ENCODE measurements at places on chromosomes 1 and 21.

- DNase-seq: no peak
Measured at GRCh38 chr1:98045211-98045766, 124.5 kb upstream of the DPYD start.

DNA sequence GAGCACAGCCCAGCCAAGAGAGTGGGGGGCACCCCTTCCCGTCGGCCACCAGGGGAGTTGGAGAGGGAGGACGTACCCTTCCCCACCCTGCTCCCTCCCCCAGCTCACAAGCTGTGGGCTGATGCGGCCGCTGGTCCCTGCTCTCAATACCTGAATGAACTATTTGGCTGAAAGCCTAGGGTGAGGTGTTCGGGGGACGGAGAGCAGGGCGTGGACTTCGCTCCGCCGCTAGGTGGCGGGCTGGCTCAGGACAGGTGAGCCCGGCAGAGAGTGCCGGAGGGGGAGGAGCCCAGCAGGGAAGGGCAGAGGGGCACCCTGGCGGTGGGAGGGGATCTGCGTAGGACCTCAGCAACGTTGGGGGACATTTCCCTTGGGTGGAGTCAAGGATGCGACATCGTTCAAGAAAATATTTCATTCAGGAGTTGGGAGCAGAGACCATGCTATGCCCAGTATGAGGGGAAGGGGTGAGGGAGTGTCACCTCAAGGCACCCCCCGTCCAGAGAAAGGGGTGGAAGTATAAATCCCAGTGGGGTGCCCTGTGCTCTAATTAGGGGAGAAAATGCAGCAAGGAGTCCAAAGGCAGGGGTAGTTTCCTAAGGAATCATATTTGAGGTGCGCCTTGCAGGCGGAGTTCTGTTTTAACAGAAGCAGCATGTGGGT is 12.0 kb upstream of the RHBG start:
- peak; percentile 70 for DNase-seq

DNA sequence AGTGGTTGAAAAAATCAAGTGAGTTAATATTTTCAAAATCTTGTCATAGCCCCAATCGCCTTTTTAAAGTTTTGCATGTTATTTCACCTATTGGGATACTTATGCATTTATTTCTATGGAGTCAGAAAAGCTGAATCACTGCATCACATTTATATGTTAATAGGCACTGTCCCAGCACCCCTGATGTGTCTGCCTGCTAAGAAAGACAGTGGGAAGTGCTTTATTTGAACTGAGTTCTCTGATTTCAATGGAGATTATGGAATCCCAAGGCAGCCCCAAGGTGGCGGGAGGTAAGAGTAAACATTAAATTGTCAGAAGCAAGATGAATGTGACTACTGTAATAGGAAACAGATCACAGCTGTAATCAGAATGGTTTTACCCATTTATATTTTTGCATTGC is 2225.7 kb downstream of the NCAM2 start:
- DNase-seq: no peak

- peak; percentile 51 for DNase-seq
Measured at GRCh38 chr21:45302082-45303061, 14.7 kb upstream of the POFUT2 start.

- peak; percentile 12 for DNase-seq
Measured at GRCh38 chr1:91997607-91998195, 32.1 kb upstream of the EPHX4 start.

- DNase-seq: peak; percentile 86
Measured at GRCh38 chr1:23168445-23169194, at the start of gene LUZP1. LUZP1 (minus strand) TSS chr1:23168856.

DNA sequence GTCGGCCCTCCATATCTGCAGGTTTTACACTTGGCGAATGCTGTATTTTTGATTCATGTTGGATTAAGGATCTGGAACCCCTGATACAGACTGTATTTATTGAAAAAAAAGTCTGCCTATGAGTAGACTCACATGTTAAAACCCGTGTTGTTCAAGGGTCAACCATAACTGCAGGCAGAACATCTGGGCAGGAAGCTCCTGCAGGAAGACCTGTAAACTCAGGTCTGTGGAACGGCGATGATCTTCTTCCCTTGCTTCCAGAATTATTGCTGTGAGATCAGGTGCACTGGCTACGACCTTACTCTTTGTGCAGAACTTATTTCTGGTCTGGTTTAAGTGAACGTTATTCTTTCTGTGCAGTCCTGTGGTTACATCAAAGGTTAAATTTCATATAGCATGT is 96.6 kb downstream of the DISC1 start:
- DNase-seq: no peak

DNA sequence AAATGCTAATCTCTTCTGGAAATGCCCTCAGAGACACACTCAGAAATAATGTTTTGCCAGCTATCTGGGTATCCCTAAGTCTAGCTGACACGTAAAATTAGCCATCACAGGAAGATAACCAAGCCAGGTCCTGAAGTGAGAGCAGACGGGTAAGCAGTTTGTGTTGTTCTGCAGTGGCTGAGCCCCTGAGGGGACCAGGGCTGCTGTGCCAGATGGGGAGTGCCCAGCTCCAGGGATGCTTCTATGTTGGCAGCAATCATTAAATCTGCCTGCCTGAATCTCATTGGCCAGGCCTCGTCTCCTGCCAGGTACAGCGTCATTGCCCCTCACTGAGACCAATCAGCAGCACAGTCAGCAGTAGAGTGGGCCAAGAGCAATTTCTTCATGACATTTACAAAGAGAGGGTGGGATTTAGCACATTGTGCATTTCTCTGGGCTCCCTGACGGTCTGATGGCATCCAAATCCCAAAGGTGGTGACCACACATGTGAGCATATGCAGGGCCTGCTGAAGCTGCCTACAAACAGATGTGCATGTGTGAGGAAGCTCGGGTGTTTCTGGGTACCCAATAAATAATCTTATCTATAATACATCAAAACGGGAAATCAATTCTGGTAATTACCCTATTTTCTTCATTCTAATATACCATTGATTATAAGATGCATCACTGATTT is 58.7 kb upstream of the LRRN2 start:
- DNase-seq: no peak

GRCh38 chr1:160097151-160097910 is 1.1 kb downstream of the IGSF8 start:
- DNase-seq: peak; percentile 39

- DNase-seq: no peak
Measured at GRCh38 chr21:45336870-45337269, 49.2 kb upstream of the POFUT2 start.

- DNase-seq: no peak
Measured at GRCh38 chr1:117644696-117645311, 39.0 kb downstream of the TENT5C start.

DNA sequence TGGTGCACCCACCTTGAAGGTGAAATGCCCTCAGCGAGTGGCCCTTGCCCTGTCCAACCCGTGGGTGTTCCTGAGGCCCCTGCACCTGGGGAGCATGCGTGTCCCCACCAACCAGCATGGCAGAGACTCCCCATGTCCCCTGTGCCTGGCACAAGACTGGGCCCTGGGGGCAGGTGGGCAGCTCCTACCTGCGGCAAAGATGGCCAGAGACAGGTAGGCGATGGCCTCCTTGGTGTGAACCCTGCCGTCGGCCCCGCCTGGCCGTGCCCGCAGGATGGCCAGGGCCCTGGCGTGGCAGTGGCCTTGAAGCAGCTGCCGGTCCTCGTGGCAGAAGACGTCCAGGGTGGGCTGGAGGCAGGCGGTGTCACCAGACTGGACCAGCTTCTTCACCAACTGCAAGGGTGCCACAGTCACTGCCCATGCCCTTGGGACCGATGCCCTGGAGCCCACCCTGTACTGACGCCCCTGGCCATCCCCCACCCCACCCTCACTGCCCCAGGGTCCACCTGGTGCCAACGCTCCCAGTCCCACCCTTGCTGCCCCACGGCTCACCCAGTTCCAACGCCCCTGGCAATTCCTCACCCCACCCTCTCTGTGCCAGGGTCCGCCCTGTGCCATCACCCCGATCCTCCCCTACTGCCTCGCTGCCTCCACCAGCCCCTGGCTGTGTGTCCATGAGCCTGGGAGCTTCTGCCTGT is 15.7 kb downstream of the TTC34 start:
- DNase-seq: no peak

GRCh38 chr1:175877939-175878737 is 134.7 kb upstream of the TNR start:
- DNase-seq: no peak

DNA sequence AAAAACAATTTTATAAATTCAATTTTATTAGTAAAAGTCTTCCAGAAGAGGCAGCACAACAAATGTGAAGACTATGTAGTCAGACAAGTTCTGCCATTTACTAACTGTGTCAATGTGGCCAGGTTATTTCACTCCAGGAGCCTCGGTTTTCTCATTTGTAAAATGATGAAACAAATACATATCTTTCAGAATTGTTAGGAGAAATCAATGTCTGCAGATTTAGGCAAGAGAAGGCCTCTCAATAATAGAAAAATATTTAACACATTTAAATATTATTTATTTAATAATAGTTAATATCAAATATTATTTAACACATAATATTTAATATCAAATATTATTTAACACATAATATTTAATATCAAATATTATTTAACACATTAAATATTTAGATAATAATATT is 75.6 kb upstream of the PTGFR start:
- DNase-seq: no peak

DNA sequence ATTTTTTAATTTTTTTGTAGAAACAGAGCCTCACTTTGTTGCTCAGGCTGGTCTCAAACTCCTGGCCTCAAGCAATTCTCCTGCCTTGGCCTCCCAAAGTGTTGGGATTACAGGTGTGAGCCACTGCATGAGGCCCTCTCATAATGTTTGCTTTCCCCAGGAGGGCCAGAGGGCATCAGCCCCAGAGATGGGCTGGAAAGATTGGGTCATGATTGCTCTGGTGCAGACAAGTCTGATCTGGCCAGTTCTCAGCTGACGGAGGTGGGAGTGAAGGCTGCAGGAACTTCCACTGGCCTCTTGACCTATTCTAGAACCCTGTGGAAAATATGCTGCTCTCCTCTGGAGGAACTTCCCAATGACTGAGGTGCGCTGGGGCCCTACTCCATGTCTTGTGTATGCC is 43.4 kb upstream of the RD3 start:
- DNase-seq: no peak

DNA sequence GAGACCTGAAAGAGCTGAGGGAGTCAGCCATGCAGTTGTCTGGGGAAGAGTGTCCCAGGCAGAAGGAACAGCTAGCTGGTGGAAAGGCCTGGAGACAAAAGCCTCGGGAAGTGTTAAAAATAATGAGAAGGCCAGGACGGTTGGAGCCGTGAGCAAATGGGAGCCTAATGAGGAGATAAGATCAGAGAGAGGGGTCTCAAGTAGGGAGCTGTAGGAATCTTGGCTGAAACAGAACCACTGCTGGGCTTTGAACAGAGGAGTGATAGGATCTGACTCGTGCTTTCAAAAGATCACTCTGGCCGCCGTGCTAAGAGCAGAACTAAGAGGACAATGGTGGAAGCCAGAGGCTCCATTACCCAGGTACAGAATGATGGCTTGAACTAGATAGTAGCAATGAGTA is 1.9 kb upstream of the FOXJ3 start:
- no peak for DNase-seq

GRCh38 chr21:39444421-39445180 is 977 bp downstream of the LCA5L start:
- no peak for DNase-seq

DNA sequence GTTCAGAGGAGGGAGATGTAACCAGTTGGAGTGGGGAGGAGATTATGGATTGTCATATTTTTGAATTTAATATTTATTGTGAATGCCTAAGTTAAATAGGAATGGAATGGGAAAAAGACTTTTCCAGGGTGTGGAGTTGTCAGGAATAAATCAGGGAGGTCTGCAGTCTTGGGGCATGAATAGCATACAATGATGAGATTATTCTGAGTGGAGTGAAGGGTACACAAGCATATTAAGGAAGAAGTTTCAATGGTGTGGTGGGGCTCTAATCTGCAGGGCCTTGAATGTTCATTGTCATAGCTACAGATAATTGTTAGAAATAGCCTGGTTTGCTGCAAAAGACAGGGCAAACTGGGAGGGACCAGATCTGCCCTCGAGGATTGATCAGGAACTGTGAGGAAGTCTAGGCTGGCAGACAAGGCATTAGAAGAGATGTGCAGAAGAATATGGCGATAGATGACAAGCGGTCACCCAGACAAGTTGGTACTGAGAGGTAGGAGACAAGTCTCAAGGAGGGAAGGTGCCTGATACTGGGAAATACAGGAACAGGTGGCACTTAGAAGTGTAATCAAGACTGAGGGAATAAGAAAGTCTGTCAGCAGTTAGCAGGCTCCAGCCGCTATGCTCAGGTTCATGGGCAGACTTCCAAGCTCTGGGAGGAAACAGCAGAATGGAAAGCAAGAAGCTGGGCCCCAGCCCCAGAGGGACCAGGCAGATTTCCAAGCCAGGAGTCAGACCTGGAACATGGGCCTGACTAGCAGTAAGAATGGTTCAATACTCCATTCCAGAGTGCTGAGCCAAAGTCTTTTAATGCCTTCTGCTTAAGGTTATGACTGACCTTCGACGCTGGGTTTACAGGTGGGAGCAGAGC is 20.9 kb upstream of the RGL1 start:
- DNase-seq: no peak

GRCh38 chr1:22236900-22237299 is 94.0 kb upstream of the WNT4 start:
- DNase-seq: no peak

DNA sequence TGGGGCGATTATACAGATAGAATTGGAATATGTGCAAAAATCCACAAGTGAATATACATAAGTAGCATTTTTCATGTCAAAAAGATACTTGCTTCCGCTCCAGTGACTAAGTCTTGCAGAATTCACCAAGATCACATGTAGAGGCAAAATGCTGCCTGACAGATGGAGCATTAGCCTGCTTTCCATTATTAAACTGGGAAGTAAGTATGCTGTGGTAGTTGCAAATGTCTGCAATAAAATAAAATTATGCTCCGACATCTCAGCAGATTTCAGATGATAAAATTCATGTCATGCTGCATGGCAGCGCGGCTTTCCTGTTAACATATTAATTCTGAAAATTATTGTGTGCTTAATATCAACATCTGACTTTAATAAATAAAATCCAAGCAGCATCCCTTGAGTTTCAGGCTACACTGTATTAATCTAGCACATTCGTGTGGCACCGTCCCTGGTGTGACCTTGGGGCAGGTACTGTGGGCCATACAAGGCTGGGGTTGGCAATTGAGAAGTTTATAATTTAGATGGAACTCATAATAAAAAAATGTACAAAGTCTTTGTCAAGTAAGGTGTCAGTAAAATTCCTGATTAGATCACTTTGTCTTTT is 366.4 kb upstream of the ZP4 start:
- no peak for DNase-seq

- DNase-seq: no peak
Measured at GRCh38 chr1:205032508-205032907, 10.5 kb upstream of the CNTN2 start.

- DNase-seq: no peak
Measured at GRCh38 chr1:162701286-162701685, 69.0 kb downstream of the DDR2 start.

GRCh38 chr1:16026723-16027484 is 5.1 kb downstream of the CLCNKA start:
- peak; percentile 56 for DNase-seq

- DNase-seq: no peak
Measured at GRCh38 chr1:58722967-58723366, 23.1 kb upstream of the MYSM1 start.

DNA sequence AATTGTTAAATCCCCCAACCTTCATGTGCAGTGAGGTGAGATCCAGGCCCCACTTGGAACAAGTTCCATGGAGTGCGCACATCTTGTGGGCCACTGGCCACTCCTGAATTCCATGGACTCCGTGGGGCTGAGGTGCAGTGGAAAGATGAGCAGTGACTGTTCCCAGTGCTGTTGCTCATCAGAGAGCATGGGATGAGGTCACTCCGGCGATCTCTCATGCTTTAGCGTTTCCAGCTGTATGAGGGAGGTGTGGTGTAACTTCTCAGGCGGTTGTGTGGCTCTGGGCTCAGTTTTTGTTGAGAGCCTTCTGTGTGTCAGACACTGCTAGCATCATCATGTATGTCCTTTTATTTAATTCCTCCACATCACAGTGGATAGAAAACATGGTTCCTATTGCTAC is 96.2 kb downstream of the GALNT2 start:
- no peak for DNase-seq
